Psoas muscle (tissue), 8 donors: ENCODE measurements at places on chromosomes 5 and 9. TPM values are rescaled to one million over a fixed set of nuclear protein-coding genes. Genes with fewer than 3 reads are reported as not detected.

- DNase-seq, result no peak
Observed at GRCh38 chr5:66960369-66961137, 236.0 kb downstream of the CD180 start.

DNA sequence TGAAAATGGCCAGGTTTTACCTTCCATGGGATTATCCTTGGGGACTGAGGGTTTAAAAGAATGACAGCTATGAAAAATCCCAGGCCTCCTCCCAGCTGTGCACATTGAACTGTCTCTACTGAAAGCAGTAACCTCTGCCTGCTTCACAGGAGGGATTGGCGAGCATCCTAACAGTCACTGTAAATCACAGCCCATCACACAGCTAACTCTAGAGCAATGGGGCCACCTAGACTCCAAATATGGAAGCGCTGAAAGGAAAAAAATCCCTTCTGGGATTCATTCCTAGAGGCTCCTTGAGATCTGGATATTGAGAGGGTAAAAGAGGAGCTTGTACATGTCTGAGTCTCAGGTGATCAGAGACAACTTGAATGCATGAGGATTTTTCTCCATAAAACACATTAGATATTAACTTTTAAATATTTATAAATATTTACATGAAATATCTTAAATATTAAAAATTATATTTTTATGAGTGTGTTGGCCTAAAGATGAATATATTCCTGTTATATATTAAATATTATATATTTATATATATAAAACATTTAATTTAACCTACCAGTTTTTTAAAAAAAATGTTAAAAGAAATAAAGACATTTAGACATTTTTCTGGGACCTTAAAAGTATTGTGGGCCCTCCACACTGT, 133.8 kb upstream of the SLC24A2 start:
- no peak for DNase-seq

DNA sequence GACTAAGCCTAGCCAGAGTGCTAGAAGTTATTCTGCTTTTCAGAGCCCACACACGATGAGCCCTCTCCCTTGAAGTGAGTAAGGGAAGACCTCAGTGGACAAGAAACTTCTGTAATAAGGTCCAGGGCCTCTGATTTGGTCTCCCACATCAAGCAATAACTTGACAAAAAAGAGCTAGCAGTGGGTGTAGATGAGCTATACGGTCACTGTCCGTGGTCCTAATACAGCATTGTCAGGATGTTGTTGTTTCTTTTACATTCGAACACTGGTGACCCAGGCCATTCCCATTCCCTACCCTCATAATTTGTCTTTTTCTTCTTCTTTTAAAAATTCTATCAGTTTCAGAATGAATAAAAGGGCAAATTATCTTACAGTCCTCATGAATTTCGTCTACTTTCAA, 5.2 kb downstream of the PCSK1 start:
- DNase-seq, result no peak

DNA sequence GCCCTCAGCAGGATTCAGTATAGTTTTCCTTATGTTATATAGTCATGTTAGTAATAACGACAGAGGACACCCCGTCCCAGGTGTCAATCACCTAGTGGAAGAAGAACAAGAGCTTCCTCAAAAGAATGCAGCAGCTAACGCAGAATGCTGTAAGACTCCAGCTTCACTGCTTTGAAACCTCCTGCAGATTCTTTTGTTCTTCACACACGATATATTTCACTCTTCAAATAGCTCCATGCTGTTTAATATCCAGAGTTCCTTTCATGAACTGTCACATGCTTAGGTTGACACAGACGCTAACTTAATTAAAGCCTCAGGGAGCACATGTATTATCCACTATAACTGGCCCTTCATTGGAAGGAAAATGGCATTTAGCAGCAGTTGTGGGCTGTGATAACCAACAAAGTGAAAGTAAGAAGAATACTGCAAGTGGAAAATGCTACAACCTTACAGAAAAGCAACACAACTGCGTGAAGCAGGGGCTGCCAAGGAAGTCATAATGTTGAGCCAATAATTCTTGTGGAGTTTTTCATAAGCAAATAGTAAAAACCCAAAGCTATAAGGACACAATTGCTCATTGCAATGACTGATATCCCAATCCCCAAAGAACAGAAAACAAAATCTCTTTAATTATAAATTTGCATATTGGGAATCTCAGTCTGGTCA, 387.5 kb downstream of the PLK2 start:
- DNase-seq, result no peak

DNA sequence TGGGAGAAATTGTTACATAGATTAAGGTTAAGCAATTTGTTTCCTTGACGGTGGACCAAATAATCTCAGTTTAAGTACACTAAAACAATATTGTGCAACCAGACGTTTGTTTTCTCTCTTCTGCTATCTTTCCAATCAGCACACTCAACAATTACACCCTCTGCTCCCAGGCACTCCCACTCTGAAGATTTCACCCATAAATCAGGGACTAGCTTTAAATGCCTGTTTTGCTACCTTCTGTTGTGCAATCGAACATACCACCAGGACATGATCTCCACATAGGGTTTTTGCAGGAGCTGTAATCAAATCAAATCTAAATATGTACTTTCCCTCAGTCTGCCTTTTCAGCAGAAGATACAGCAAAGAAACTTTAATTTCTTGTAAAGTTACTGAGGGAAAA, 405.8 kb upstream of the TLE4 start:
- no peak for DNase-seq

DNA sequence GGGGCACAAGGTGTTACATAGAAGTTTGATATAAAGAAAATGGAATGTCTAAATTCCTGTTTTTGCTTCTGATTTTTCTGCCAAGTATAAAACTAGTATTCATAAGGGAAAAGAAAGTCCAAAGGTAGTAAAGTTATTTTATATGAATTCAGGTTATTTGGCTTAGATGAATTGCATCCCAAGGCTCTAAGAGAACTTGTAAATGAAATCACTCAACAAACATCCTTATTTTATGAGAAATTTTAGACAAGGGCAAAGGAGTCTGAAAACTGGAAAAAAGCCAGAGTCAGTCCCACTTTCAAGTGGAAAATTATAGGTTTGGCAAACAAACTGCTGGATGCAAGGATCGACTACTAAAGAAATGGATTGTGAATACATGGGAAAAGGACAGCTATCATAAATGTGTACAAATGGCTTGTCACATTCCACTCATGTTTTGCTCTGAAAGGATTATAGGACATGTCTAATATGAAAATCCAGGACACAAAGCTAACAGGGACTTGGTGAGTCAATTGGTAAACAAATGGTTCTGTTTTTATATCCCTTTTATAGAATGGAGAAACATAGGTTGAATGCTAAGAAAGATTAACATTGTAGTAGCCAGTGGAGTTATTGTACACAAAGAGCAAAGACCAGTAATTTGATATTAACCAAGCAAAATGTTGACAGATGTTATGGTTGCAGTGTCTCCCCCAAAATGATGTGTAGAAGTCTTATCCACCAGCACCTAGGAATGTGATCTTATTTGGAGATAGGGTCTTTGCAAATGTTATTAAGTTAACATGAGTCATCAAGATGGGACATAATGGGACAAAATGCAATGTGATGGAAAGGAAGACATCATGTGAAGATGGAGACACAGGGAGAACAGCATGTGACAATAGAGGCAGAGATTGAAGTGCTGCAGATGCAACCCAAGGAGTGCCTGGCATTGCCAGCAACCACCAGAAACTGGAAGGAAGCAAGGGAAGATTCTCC, 495.7 kb downstream of the TLE1 start:
- no peak for DNase-seq

DNA sequence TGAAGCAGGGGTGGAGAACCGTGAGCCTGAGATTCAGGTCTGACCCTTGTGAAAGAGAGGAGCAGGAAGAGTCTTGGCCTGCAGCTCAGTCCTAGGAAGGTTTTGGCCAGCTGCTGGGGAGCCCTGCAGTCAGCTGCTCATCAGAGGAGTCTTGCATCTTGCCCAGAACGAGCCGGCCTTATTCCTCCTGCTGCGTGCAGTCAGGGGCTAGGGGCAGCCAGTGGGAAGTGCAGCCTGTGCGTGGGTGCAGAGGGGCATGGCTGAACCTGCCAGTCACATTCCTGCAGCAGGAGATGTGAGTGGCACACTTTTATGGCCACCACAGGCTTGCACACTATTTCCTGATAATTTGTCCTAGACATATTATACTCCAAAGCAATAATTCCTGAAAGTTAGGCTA, 278.7 kb downstream of the NPR3 start:
- DNase-seq, result no peak

GRCh38 chr5:10797261-10797660, 36.2 kb upstream of the DAP start:
- DNase-seq, result no peak

DNA sequence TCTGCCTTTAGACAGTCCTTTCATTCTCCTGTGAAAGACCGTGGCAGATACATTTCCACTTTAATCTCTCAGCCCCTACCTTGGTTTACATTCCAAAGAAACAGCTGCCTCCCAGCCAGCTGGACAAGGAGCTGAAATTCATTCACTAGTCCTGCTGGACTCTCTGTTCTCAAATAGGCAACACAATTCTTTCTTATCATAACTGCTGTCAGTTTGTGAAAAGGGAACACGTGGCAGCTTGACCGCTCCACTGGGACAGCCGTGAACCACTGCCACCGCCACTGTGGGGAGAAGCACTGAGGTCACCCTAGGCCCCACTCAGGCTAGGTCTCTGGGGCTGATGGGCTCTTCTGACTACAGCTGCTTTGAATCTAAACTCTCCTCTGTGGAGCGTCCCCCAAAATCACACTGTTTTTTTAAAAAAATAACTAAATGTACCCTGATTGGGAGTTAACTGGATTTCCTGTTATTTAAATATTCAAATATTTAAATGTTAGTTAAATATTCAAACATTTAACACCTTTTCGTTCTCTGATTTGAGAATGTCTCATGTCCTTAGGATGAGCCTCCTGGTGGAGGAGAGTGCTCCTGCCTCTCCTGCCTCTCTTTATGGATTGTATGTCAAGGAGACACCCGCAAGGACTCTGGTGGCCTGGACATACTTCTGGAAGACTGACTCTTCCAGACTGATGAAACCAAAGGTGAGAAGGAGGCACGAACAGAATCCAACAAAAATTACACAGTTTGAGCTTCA, 120.1 kb downstream of the BOD1 start:
- DNase-seq, result peak; percentile 62

DNA sequence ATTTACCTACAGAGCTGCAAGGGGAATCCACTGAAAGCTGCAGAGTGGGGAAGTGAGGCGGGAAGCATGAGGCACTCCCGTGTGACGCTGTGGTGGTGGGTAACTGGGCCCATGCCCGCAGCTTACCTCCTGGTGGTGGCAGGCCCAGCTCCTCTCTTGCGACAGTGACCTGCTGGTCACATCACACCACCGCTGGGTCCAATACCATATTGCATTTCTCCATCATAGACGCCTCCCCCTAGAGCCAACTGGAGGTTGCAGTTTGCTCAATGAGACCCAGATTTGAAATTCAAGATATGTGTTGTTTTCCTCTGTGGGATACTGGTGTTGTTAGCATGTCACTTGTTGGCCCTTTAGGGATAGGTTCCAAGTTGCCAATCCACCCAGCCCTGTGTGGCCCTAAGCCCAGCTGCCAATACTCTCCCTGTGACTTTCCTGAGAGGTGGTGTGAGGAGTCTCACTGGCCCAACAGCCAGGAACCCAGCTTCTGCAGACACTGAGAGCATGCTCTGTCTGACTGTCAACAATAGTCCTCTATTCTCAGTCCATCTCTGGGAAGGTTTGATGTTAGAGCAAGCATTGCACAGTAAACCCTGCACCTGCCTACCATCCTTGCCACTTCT, 428.3 kb downstream of the GADD45G start:
- no peak for DNase-seq

DNA sequence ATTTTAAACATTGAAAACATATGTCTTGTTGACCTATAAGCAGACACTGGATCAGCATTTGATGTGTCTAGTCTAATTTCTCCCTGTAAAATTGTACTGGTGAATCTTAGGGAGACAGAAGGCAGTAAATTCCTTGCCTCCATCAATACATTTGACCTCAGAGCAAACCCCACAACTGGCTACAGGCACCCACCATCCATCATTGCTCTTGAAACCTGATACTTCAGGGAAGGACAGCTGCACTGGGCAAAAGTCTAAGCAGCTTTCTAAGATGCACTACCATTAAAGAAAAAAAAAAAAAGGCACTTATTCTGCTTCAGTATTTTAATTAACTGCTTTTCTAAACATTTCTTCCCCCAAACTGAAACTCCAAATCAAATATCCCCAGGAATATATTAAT, 1051.3 kb upstream of the DMAC1 start:
- DNase-seq, result no peak

DNA sequence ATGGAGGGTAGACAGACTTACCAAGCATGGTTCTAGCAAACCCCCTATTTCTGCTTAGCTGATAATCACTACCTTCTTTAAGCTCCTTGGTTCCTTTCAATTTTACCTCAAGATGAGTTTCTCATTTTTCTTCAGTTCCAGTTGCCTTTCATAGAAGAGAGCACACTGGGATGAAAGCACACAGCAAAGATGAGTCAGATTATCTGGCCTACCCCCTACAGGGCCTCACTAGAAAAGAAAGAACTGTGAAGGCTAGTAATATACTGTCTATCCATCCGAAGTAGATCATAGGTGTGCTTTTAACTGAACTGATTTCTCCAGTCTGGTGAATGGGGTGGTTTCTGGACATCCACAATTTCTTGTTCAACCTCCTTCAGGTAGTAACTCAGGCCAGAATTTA, 122.5 kb downstream of the TRPM3 start:
- DNase-seq, result no peak

The CCDC69 gene
- total RNA-seq, result 96.9 TPM

The EFNA5 gene
- 1.1 TPM for total RNA-seq

The SHISAL2B gene
- not detected for total RNA-seq

The TIFAB gene
- not detected for total RNA-seq

The SLC9A3 gene
- 1.7 TPM for total RNA-seq

The TMEM215 gene
- not detected for total RNA-seq

The C9 gene
- 0.24 TPM for total RNA-seq

The LCN9 gene
- not detected for total RNA-seq

The FRMD3 gene
- total RNA-seq, result 36.8 TPM
